ENCODE measurements at places on chromosomes 2 and 18. TPM values are rescaled to one million over a fixed set of nuclear protein-coding genes. Genes with fewer than 3 reads are reported as not detected.

The IL1A gene
- not detected for polyA plus RNA-seq

The TEKT4 gene
- polyA plus RNA-seq, result 0.11 TPM

The UPP2 gene
- polyA plus RNA-seq, result 11.7 TPM

The MATN3 gene
- polyA plus RNA-seq, result 3.4 TPM

The SLC9A4 gene
- polyA plus RNA-seq, result 6.1 TPM

The GDF7 gene
- 3.8 TPM for polyA plus RNA-seq

The SCYGR6 gene
- polyA plus RNA-seq, result not detected

The NR4A2 gene
- polyA plus RNA-seq, result 0.82 TPM

The NOSTRIN gene
- 37.4 TPM for polyA plus RNA-seq

The GRB14 gene
- polyA plus RNA-seq, result 59.6 TPM

The INHA gene
- polyA plus RNA-seq, result 0.90 TPM

The ATG16L1 gene
- polyA plus RNA-seq, result 22.3 TPM

The PTPRN gene
- polyA plus RNA-seq, result 0.08 TPM

The UGGT1 gene
- polyA plus RNA-seq, result 38.3 TPM

The CYP27C1 gene
- 7.1 TPM for polyA plus RNA-seq

The DCC gene
- polyA plus RNA-seq, result 8.7 TPM

The TP53I3 gene
- polyA plus RNA-seq, result 45.9 TPM

The CNDP1 gene
- 0.75 TPM for polyA plus RNA-seq

The PLEKHH2 gene
- 20.1 TPM for polyA plus RNA-seq

The BCL11A gene
- polyA plus RNA-seq, result 11.7 TPM

The POTEI gene
- polyA plus RNA-seq, result not detected

The ITPRIPL1 gene
- polyA plus RNA-seq, result 4.6 TPM

The ERFE gene
- 4.9 TPM for polyA plus RNA-seq

The ACMSD gene
- 50.2 TPM for polyA plus RNA-seq

The SLC4A5 gene
- polyA plus RNA-seq, result 1.4 TPM

The C2orf81 gene
- polyA plus RNA-seq, result 5.7 TPM

The NFATC1 gene
- polyA plus RNA-seq, result 6.0 TPM
